Activated CD4-positive, CD25-positive, alpha-beta regulatory T cell (primary cell): ENCODE measurements at places on chromosomes 16 and 17.
A peak's percentile ranks its signal among the peaks of the same experiment; 100 is the strongest.

DNA sequence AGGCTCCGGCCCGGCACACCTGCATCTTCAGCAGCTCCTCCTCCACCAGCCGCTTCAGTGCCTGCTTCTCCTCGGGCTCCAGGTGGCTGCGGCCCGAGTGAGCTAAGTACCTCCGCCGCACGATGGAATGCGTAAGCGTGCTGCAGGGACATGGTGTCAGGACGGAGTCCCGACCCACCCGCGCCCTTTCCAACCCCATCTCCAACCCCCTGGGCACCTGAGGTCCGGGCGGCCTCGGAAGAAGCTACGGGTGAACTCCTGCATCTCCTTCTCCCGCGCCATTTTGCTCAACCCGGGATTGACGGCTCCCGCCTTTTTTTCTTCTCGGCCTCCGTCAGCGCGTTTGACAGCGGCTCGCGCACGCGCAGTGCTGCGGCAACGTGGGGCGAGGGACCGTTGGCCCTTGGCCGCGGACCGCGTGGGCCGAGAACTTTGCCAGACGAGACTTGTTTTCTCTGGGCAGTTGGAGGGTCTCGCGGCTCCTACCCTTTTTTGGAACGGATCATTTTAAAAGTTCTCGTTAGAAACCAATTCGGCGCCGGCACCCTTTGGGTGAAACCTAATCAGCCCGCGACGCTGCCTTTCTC lies at the start of gene HIRIP3:
Gene HIRIP3, minus strand, starts transcription at position 294 of the 587 bp plus-strand sequence. Its CDS starts 12 bp downstream, at position 282.
- peak; percentile 74 for DNase-seq

DNA sequence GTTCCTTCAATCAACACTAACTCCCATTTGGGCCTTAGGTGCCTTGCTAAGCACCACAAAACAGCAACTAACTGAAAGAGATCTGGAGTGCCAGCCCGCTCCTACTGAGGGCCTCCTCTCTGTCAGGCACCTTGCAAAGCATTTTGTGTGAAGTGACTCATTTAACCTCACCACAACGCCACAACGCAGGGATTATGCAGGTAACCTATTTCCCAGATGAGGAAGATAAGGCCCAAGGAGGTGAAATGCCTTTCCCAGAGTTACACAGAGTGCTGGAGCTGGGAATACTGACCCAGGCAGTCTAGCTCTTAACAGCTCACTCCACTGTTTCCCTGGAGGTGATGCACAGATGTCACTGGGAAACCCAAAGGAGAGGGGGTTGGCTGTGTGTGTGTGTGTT lies 32.8 kb downstream of the DRC3 start:
- no peak for DNase-seq

GRCh38 chr16:61934601-61935000 lies 101.6 kb downstream of the CDH8 start:
- no peak for DNase-seq

GRCh38 chr16:78034530-78034929 lies 12.2 kb downstream of the CLEC3A start:
- no peak for DNase-seq

GRCh38 chr16:50007744-50008143 lies 17.3 kb upstream of the CNEP1R1 start:
- no peak for DNase-seq
